ENCODE measurements at places on chromosomes 1 and 21. TPM values are rescaled to one million over a fixed set of nuclear protein-coding genes. Genes with fewer than 3 reads are reported as not detected.

PTGS2 gene
- 0.32 TPM for total RNA-seq

ASCL5 gene
- total RNA-seq: not detected

COL16A1 gene
- total RNA-seq: 12.7 TPM

L1TD1 gene
- not detected for total RNA-seq

OR2T6 gene
- not detected for total RNA-seq

SLFNL1 gene
- total RNA-seq: 0.16 TPM

UMODL1 gene
- not detected for total RNA-seq

ZRANB2 gene
- 46.5 TPM for total RNA-seq

FCRL4 gene
- total RNA-seq: not detected

SPRR3 gene
- total RNA-seq: not detected

GMEB1 gene
- total RNA-seq: 6.5 TPM

C1orf185 gene
- total RNA-seq: not detected

TFF2 gene
- not detected for total RNA-seq

CAPN8 gene
- not detected for total RNA-seq

TCHH gene
- not detected for total RNA-seq

HES4 gene
- 36.7 TPM for total RNA-seq

LHX8 gene
- total RNA-seq: not detected

RGS18 gene
- 1.3 TPM for total RNA-seq

SLC35D1 gene
- 3.2 TPM for total RNA-seq

OR2L2 gene
- total RNA-seq: not detected

NHLH1 gene
- not detected for total RNA-seq

RSBN1 gene
- total RNA-seq: 10.1 TPM

LIPI gene
- not detected for total RNA-seq

TMEM61 gene
- total RNA-seq: not detected

KRTAP21-2 gene
- not detected for total RNA-seq

NUAK2 gene
- total RNA-seq: 1.1 TPM

PROK1 gene
- not detected for total RNA-seq

DNAJC8 gene
- total RNA-seq: 61.2 TPM

WDTC1 gene
- total RNA-seq: 64.2 TPM

CD1D gene
- total RNA-seq: 1.5 TPM

CBR1 gene
- 28.5 TPM for total RNA-seq

NEGR1 gene
- total RNA-seq: 15.2 TPM

AKT3 gene
- 19.1 TPM for total RNA-seq

CRABP2 gene
- total RNA-seq: not detected

LPAR3 gene
- 16.6 TPM for total RNA-seq
